Muscle of leg (tissue), 16 donors: ENCODE measurements at places on chromosomes 1 and 21. TPM values are rescaled to one million over a fixed set of nuclear protein-coding genes. Genes with fewer than 3 reads are reported as not detected.
A peak's percentile ranks its signal among the peaks of the same experiment; 100 is the strongest.

DNA sequence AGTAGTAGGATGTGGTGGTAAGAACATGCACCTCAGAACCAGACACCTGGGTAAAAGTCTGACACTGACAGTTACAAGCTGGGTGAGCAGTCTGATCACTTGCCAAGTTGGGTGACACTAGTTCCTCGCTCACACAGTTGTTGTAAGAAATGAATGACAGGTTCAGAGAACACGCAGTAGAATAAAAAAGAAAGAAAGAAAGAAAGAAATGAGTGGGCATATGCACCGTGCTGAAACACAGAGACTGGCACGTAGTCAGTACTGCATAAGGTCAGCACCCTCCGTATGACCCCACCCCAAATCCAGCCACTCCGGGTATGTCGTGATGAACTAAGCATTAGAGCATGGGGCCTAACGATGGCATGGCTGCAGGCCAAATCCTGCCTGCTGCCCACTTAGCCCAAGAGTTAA is 90.6 kb downstream of the GLUL start:
- no peak for DNase-seq

- DNase-seq = no peak
These were observed 2.7 kb upstream of the ACTRT2 start for GRCh38 chr1:3018576-3018975.

GRCh38 chr1:236494586-236495466 is 29.0 kb upstream of the LGALS8 start:
- no peak for DNase-seq

S100A4 gene
- total RNA-seq = 238 TPM

- no peak for DNase-seq
These were observed 29.9 kb upstream of the TMEM222 start for GRCh38 chr1:27292106-27292505.

DPT gene
- total RNA-seq = 97.8 TPM

COL6A2 gene
- 481 TPM for total RNA-seq

DNA sequence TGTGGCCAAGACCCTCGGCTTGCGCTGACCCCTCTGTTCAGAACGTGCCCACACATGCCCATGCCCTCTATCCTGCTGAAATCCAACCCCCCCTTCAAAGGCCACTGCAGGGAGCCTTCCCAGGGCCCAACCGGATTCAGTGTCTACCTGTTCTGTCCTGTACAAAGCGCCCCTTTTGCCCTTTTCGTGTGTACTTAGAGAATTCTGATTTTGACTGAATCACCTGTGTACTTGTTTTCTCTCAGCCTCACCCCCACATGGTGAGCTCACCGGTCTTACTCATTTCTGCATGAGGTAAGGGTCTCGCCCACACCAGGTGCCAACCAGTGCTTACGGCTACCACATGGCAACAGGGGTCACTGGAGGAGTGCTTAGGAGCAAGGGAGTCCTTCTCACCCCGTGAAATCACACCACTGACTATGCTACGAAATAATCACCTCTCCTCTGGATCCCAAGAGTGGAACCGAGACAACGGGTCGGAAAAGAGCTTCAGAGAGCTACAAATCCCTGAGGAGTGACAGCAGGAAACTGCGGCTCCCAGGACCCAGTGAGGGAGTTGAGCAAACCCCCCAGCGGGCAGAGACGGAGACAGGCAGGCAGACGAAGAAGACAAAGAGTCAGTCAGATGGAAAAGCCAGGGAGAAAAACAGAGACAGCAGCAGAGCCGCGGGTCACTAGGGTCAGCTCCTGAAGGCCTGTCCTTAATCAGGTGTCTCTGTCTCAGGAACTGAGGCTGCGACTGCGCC is 2.1 kb upstream of the S100A2 start:
- DNase-seq = peak; percentile 21

U2AF1 gene
- 10.2 TPM for total RNA-seq

IGFN1 gene
- total RNA-seq = 1.2 TPM

DNA sequence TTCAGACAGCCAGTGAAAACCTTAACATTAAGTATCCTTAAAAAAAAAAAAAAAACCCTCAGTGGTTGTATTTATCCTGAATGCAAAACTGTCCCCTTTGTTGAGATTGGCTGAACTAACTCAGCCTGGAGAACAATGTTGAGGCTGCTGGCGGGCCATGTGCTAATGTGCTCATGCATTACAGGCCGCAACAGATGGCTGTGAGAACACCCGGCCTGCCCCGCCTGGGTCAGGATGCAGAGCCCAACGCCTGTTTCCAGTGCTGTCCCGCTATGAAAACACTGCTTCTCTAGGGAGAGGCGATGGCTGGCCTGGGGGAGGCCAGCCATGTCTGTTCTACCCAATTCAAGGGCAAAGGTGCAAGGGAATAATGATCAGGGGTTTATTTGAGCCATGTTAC is 13.8 kb downstream of the OLIG2 start:
- peak; percentile 70 for DNase-seq

DNA sequence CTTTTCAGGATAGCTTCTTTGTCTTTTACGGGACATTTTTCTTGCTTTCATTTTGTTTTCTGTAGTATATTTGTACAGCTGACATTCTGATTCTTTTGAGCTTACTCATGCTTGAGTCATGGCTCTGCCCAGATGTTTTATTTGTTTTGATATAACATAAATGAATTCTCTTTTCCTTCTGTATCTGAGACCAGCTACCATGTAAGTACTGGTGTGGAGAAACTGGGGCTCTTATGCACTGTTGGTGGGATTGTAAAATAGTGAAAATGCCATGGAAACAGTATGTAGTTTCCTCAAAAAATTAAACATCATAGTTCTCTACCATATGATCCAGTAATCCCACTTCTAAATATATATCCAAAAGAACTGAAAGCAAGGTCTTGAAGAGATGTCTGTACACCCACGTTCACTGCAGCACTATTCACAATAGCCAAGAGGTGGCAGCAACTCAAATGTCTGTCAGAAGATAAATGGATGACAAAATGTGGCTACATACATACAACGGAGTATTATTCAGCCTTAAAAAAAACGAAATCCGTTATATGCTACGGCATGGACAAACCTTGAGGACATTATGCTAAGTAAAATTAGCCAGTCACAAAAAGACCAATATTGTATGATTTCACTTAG is 61.4 kb downstream of the EIF2B3 start:
- peak; percentile 58 for DNase-seq

- DNase-seq = no peak
These were observed 6.7 kb downstream of the PFDN2 start for GRCh38 chr1:161111117-161111516.

- no peak for DNase-seq
These were observed 134.7 kb upstream of the TNR start for GRCh38 chr1:175877939-175878737.

SMIM1 gene
- 7.1 TPM for total RNA-seq

DNA sequence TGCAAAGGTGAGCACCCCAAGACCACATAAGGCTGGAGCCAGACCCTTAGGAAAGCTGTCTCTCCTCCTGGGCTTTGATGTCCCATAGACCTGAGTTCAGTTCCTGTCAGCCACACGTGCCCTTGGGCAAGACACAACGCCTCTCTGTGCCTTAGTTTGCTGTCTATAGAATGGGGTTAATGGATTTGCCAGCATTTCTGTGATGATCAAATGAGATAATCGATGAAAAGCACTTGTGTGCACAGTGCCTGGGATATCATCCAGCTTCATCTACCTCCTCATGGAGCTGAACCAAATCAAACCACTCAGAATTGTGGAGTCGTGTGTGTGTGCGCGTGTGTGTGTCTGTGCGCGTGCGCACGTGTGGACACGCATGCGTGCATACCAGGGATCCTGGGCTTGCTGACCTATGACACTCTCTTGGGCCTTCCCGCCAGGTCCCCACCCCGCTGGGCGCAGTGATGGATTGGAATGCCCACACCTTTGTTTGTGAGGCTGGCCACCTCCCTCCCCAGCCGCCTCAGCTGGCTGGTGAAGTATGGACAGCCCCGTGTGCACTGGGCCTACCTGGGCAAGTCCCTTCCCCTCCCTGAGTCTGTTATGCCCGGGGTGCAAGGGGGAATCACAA is 5.2 kb downstream of the TTC22 start:
- DNase-seq = no peak

TLCD4 gene
- 11.1 TPM for total RNA-seq

HSD3B2 gene
- total RNA-seq = not detected

CLIC6 gene
- 0.04 TPM for total RNA-seq

RHBG gene
- not detected for total RNA-seq

DNA sequence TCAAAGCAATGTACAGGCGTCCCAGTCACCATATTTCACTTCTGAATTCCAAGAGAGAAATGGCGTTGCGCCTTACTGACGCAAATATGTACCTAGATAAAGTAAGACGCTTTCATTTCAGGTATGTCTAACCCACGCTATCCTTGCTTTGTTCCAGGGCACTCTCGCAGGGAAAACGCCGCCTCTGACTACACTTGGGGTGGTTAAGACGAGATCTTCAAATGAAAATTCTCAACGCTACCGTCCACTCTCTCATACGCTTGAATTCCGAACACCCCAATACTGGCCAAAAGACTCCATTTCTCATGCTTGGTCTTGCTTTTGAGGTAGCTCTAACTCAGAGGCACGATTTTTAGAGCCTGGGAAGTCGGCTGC is 736 bp upstream of the ZMPSTE24 start:
- no peak for DNase-seq
